ENCODE measurements at places on chromosomes 2 and 18.

GRCh38 chr2:144325086-144325485 lies 194.8 kb downstream of the ZEB2 start:
- no peak for DNase-seq

DNA sequence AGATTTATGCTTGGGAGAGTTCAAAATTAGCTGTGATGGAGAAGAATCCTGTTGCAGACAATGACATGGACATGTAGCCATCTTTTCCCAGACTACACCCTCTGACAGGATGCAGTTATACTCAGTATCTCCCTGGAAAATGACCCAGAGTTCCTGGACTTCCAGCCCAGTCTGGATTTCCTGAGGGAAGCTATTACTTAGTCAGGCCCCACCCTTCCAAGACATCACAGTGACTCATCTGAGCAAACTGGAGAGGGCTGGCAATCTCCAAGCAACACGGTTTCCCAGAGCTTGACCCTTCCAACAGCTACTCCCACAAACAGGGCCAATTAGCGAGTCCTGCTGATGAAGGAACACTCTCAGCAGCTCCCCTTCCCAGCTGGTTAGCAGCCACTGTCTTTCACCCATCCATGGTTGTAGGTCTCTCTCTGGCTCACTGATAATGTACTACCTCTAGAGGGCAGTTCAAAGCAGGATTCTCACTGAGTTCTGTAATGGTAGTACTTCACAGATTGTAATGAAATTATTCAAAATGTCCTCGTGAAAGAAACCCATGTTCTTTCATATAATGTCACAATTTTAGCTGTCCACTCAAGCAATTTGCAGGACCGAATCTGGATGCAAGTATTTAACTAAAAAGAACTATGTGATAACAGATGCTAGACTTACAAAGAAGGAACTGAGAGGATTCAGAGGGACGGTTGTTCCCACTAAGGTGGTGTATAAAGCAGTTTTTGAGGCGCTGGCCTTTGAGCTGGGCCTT lies 110.2 kb downstream of the MDH1 start:
- DNase-seq: peak; percentile 96

DNA sequence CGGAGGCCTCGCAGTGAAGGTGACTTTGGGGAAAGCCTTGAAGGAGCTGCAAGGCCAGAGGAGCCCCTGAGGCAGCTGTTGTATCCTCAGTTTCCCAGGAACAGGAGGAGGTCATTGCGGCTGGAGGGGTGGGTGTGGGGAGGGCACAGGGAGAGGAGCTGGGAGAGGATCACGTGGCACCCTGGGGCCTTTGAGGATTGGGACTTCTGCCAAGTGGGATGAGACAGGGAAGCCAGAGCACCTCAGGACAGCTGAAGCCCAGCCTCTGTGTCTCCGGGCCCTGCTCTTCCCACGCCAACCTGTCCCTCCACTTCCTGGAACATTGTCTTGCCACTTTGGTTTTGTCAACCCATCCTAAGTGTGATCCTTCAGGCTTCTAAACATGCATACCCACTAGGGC lies 19.4 kb upstream of the RRM2 start:
- DNase-seq: no peak

DNA sequence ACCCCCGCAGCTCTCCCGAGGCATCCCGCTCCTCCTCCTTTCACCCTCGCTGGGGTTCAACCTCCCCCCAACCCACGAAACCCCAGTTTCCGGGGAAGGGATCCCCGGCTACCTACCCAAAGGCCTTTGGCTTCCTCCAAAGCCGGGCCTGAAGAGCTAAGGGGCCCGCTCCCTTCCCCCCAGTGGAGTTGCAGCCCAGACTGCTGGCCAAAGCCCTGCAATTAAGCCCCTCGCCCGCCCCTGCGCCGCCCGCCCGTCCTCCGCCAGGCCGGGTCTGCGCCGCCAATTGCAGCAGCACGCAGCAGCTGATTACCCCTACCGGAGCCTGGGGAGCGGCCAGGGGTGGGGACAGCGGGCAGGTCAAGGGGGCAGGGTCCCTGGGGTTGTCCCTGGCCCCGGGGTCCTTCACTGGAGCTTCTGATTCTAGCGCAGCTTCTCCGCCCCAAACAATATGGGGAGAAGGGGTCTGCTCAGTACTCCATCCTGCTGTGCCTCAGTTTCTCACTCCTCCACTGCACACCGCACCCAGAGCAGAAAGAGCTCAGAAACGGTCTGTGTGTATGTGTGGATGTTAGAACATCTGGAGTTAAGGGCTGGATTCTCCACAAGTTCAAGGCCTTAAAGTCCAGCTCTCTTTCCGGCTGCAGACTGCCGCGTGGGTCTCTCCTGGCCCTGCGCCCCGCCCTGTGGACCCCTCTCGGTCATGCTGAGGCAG lies 16.9 kb downstream of the WNT10A start:
- no peak for DNase-seq

GRCh38 chr2:567865-568638 lies 109.2 kb downstream of the TMEM18 start:
- DNase-seq: peak; percentile 73

- no peak for DNase-seq
These were observed 70.4 kb upstream of the MGAT4A start for GRCh38 chr2:98801286-98801685.

DNA sequence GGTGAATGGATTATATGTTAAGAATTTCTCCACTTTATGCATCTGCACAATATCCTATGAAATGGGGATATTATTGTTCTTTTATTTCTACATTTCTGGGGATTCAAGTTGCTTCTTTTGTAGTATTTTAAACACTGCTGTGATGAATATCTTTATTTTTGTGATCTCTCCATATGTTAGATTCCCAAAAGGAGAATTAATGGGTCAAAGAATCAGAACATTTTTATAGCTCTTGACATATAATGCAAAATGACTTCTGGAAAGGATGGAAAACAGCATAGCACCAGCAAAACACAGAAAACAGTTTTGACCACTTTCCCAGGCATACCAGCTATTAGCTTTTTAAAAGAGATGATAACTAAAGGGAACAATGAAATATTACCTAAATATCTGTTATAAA lies 135.5 kb downstream of the NCKAP5 start:
- no peak for DNase-seq

- DNase-seq: peak; percentile 91
These were observed 64.9 kb upstream of the WIPF1 start for GRCh38 chr2:174662459-174662858.

GRCh38 chr2:190575263-190575662 lies 40.7 kb upstream of the NEMP2 start:
- DNase-seq: no peak

DNA sequence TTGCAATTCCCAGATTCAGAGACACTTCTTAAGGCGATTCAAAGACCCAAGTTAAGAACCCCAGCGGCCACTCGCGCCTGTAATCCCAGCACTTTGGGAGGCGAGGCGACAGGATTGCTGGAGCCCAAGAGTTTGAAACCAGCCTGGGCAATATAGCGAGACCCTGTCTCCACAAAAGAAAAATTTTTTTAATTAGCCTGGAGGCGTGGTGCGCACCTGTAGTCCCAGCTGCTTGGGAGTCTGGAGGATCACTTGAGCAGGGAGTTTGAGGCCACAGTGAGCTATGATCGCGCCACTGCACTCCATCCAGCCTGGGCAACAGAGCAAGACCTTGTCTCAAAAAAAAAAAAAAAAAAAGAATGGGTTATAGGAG lies 585 bp upstream of the ANAPC1 start:
- no peak for DNase-seq

- no peak for DNase-seq
These were observed 47.3 kb downstream of the MAP3K20 start for GRCh38 chr2:173122936-173123335.

GRCh38 chr2:107064750-107065149 lies 178.8 kb upstream of the ST6GAL2 start:
- no peak for DNase-seq

GRCh38 chr2:62338111-62338510 lies 142.2 kb downstream of the B3GNT2 start:
- DNase-seq: no peak

GRCh38 chr2:148645539-148646230 lies 1.1 kb downstream of the EPC2 start:
- DNase-seq: peak; percentile 89

- no peak for DNase-seq
These were observed 3.2 kb upstream of the VAPA start for GRCh38 chr18:9910661-9911060.

DNA sequence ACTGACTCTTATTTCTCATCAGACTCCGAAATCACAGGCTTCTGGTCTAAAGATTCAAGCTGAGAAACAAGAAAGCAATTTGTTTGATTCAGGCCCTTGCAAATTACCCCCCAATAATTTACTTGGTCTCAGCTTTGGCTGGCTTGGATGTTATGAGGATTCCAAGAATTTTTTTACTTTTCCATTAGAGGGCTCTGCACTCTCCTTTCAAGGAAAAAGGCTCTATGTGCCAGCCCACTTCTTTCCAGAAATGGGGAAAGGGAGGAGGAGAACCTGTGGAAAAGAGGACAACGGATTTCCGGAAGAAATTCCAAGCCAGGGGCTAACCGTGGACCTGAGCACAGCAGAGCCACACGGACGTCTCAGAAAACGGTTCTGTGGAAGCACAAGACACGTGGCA lies 44.4 kb downstream of the BCL11A start:
- DNase-seq: no peak

DNA sequence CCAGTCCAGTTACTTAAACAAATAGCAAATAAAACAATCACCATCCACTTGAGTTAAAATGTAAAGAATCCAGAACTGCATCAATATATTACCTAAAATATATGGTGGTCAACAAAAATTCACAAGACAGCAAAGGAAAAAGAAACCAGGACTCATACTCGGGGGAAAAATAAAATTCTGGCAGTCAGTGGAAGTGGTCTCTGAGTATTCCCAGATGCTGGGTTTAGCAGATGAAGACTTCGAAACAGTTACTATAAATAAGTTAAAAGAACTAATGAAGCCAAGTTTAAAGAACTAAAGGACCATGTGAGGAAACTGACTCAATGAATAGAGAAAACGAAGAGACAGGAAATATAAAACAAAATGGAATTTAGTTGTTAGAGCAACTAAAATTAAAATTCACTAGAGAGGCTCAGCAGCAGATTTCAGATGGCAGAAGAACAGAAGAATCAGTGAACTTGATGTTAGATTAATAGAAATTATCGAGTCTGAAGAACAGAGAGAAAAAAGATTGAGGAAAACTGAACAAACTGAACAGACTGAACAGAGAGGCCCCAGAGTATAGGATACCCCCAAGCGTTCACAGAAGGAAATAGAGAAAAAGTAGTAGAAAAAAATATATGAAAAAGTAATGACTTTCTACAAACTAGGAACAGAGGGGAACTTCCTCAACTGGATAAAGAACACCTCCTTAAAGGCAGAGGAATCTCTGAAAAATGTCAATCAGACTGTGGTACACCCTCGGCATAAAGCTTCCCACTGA lies 27.9 kb downstream of the MGAT4A start:
- peak; percentile 5 for DNase-seq

GRCh38 chr2:7083580-7084509 lies 166.6 kb downstream of the RNF144A start:
- peak; percentile 54 for DNase-seq

DNA sequence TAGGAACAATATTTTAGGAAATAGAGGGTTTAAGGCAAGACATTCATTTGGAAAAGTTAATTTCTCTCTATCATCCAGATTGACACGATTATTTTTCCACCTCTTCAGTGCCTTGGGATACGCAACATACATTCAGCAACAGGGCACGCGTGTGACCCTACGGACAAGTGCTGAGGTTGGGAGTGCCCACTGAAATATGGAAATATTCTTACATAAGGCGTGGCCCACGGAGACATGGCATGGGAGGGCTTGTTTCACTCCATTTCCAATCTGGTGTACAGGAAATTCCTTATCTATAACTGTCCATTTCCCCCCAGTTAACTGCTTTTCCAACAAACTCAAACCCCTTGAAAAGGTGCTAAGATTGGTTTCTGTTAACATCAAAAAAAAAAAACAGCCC lies 20.9 kb upstream of the KIDINS220 start:
- no peak for DNase-seq

GRCh38 chr2:124283096-124283495 lies 258.0 kb downstream of the CNTNAP5 start:
- peak; percentile 42 for DNase-seq

GRCh38 chr2:169260846-169261642 lies 101.3 kb downstream of the LRP2 start:
- DNase-seq: no peak

DNA sequence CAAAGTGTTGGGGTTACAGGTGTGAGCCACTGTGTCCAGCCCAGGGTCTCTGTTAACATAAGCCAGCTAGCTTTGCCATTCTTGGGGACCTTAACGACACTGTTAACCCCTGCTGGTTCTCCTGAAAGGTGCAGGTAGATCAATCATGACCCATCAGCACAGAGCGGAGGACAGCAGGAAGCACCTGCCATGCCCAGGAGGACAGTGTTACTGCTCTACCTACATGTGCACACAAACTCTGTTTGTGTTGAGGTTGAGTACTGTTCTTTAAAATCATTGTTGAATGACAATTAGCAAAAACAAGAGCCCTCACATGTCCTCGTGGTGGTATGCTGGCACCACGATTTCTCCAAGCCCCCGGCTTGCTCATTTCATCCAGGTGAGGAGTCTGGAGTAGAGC lies 120.9 kb downstream of the FAM210A start:
- no peak for DNase-seq

DNA sequence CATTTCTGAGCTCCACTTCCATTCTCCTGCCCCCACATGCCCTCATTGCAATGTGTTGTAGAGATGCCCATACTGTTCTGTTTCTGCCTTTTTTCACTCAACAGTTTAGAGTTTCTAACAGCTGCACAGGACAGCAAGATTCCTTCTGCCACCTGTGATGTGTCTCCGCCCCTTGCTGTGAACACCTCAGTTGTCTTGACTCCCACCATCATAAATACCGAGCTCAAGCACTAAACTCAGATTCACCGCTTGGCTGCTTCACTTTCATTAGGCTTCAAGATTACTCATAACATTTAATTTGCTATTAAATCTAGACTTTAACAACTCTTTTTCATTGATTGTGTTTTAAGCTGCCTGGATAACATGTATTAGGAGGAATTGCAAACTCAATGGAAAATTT lies 141.0 kb downstream of the MAP2 start:
- DNase-seq: no peak

DNA sequence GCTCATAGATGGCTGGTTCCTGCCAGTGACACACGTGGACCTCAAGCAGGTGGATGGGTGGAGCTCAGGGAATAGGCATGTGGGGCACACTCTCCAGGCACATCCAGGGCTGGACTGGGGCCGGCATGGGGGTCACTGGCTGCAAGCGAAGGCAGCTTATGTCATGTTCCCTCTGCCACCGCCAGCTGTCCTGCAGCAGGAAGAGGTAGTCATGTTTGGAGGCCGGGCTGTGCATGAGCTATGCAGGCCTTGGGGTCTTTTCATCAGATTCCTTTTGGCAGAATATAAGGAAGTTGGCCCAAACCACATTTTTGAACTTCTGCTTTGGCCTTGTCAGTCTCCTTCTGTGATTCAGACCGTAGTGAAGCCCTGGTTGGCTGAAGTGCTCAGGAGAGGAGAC lies 61.5 kb downstream of the AGAP1 start:
- DNase-seq: no peak

GRCh38 chr2:29698216-29698615 lies 223.2 kb downstream of the ALK start:
- DNase-seq: peak; percentile 3

GRCh38 chr2:3606370-3607201 lies 11.7 kb downstream of the COLEC11 start:
- no peak for DNase-seq
